Activated CD4-positive, alpha-beta T cell treated with anti-CD3 and anti-CD28 coated beads, Interleukin-2, amount 10 ng/mL, durations not matched to agents 7 days and 5 days (primary cell): ENCODE measurements at places on chromosomes 1 and 21.

- no peak for DNase-seq
Observed at GRCh38 chr1:15283526-15283925, 36.5 kb downstream of the FHAD1 start.

DNA sequence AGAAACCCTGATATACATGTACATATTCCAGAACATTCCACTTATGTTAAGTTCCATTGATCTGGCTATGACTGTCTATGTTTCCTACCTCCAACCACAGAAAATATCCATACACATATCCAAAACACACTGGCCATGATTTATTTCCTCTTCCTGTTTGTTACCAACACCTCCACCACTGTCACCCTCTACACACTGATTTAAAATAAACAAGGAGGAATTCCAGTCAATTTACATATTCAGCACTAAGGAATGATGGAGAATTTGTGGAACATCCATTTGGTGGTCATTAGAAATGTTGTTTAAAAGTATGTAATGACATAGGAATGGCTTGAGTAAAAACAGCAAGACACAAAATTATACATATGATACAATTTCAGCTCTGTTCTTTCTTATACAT lies 5.5 kb upstream of the STX6 start:
- no peak for DNase-seq

- no peak for DNase-seq
Observed at GRCh38 chr1:235925016-235925415, 58.3 kb upstream of the LYST start.

- peak; percentile 51 for DNase-seq
Observed at GRCh38 chr1:2468041-2468472, 8.0 kb upstream of the PLCH2 start.

DNA sequence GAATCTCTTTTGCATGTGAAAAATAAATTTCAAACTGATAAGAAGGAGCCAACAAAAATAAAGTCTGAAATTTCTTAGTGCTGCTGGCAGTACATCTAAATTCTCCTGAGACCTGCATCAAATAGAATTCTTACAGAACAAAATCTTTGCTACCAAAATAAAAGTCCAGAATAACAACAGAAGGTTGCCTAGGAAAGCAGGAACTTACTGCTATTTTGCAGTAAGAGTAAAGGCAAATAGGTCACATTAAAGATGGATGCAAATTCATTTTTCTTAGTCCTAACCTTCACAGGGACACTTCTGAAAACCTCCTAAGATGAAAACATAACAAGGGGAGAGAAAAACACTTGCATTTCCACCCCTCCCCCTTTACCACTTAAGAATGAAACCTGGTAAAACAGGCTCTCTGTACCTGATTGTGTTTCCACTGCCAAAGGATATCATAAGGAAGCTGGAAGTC lies 59.0 kb downstream of the RUSC1 start:
- DNase-seq: no peak
